ENCODE measurements at places on chromosomes 3 and 15.

DNA sequence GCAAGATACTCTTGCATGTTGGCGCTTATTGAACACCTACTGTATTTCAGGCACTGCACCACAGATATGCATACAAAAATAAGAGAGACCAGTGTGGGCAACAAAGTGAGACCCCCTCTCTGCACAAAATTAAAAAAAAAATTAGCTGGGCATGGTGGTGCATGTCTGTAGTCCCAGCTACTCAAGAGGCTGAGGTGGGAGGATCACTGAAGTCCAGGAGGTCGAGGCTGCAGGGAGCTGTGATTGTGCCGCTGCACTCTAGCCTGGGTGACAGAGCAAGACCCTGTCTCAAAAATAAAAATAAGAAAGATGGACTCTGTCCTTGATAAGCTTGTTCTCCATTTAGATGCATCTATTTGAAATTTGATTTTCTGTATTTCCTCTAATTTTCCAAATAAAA, 20.8 kb downstream of the FEM1B start:
- no peak overlapping the region for H3K27ac ChIP-seq
- no peak for DNase-seq
- peak overlapping the region; percentile 53 for H3K4me3 ChIP-seq
- H3K27me3 ChIP-seq, result no peaks in the 10 kb centered on the region

GRCh38 chr15:66027268-66027805, 158.0 kb downstream of the RAB11A start:
- no peaks in the 10 kb centered on the region for H3K4me1 ChIP-seq
- no peak overlapping the region for H3K4me3 ChIP-seq
- peaks cover 8% of the 10 kb centered on the region for H3K27me3 ChIP-seq
- H3K27ac ChIP-seq, result no peak overlapping the region
- no peak for DNase-seq

DNA sequence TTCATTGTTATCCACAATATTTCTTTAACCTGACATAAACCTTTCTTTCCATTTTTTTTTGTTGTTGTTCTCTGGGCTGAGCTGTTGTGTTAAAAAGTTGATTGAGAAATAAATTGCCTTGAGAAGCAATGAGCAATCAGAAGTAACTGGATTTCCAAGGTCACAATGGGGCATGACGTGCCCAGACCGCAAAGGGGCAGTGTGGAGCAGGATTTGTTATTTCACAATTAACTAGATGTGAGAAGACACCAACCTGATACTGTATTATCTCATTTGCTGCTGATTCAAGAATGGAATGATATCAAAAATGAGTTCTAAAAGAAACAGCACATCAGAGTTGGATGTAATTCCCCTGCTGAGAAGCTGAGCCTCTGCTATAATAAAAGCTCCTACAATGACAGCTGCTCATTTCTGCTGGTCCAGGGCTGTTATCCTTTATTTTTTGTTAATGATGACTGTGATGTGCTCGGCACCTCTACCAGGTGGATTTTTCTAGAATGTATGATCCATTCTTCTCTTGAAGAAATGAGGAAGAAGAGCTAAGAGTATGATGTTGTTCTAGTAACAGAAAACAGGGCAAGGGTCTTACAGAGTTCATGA, 28.1 kb downstream of the CPNE4 start:
- H3K27ac ChIP-seq, result no peak overlapping the region
- H3K4me3 ChIP-seq, result no peak overlapping the region
- no peaks in the 10 kb centered on the region for H3K27me3 ChIP-seq
- H3K36me3 ChIP-seq, result no peaks in the 10 kb centered on the region

DNA sequence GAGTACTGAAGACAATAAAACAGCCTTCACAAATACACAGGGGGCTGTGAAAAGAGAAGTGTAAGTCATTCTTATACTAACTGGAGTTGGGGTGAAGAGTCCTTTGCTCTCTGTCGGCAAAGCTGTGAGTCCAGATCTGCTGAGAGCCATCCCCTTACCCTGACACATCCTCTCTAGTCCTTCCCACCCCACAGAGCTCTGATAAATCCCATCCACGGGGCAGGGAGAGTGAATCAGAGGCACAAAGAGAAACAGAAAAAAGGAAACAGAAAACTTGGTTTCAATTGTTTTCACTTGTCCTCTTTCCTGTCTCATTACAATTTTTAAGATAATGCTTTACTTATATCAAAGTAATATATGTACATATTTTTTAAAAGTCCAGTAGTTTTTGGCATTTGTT, 18.2 kb upstream of the ZNF639 start:
- H3K4me1 ChIP-seq, result no peaks in the 10 kb centered on the region
- DNase-seq, result no peak
- H3K4me3 ChIP-seq, result no peak overlapping the region
- no peaks in the 10 kb centered on the region for H3K36me3 ChIP-seq
- no peaks in the 10 kb centered on the region for H3K27me3 ChIP-seq

- DNase-seq, result no peak
- peak overlapping the region; percentile 71 for H3K4me3 ChIP-seq
- H3K27ac ChIP-seq, result no peak overlapping the region
- no peaks in the 10 kb centered on the region for H3K36me3 ChIP-seq
Observed at GRCh38 chr3:112086875-112087524, 811 bp downstream of the C3orf52 start.

- no peak for DNase-seq
- no peaks in the 10 kb centered on the region for H3K27me3 ChIP-seq
- H3K4me3 ChIP-seq, result no peak overlapping the region
- H3K27ac ChIP-seq, result no peak overlapping the region
Observed at GRCh38 chr15:27124287-27124871, 153.4 kb downstream of the GABRG3 start.

DNA sequence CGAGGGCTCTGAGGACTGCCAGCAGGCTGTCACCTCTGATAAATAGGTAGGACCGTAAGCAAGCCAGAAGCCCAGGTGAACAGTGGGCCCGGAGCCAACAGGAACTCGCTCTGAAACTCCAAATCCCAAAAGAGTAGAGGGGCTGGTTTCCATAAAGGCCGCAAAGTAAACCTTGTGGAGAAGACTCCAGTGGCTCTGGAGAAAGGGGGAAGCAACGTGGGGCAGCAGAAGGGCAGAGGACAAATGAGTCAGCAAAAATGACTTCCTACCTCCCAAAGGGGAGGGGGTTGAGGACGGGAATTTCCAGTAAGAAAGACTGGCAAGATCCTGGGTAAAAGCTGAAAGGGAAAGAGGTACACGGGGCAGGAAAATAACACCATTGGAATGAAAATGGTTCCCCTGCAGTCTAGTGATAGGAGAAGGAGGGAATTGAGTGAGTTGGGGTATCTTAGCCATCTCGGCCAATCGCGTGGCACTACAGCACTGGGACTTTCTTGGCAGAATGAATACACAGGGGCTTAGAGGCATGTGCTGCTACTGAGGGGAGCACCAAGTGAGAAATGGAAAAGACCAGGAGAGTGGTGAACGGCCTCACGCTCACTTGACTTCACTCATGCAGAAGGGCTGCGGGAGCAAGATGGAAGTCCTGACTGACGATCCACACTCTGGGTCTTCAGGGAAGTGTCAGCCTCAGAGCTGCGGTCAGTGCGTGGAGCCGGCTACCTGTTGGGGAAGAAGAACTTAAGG, 33.2 kb downstream of the BMF start:
- H3K36me3 ChIP-seq, result no peaks in the 10 kb centered on the region
- peaks cover 5% of the 10 kb centered on the region for H3K4me1 ChIP-seq
- DNase-seq, result no peak
- no peaks in the 10 kb centered on the region for H3K27me3 ChIP-seq
- H3K27ac ChIP-seq, result no peak overlapping the region
- H3K4me3 ChIP-seq, result no peak overlapping the region

- no peak for DNase-seq
- H3K27ac ChIP-seq, result no peak overlapping the region
- peaks cover 5% of the 10 kb centered on the region for H3K27me3 ChIP-seq
- no peaks in the 10 kb centered on the region for H3K36me3 ChIP-seq
- H3K4me3 ChIP-seq, result no peak overlapping the region
Observed at GRCh38 chr15:84913360-84913723, 28.9 kb downstream of the SLC28A1 start.

DNA sequence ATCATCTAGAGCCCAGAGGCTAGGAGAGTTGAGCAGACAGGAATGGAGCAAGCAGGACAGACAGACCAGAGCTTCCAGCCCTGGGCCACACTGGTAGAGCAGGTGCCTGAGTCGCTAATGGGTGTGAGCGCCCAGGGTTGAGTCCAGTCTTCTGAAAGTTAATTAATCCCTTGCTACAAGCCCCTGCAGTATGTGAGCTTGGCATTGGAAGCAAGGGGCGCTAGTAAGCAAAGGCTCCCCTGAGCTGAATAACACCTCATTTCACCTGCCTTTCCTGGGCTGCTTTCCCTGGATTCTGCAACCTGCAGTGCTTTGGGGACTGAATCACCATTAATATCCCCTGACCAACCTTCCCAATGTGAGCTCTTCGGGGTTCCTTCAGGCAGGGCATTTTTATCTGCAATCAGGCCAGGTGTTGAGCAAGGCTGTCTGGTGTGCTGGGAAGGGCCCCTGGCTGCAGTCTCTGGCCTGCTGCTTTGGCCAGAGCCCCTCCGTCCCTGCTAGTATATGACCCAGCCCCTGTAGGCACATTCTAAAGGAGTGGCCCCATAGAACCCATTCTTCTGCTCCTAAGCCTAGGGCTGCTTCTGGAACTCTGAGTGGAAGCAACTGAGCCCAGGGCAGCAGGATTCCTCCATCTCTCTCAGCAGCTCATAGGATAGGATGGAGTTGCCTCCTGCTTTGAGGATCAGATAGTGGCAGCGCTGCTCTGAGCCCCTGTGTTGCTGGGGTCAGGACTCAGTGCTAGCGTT, 45.1 kb upstream of the EPHB1 start:
- H3K36me3 ChIP-seq, result no peaks in the 10 kb centered on the region
- no peak overlapping the region for H3K27ac ChIP-seq
- H3K4me3 ChIP-seq, result no peak overlapping the region
- no peaks in the 10 kb centered on the region for H3K4me1 ChIP-seq

- H3K27ac ChIP-seq, result no peak overlapping the region
- no peaks in the 10 kb centered on the region for H3K27me3 ChIP-seq
- H3K4me3 ChIP-seq, result no peak overlapping the region
- peaks cover 13% of the 10 kb centered on the region for H3K4me1 ChIP-seq
Observed at GRCh38 chr3:13111173-13111872, 38.1 kb upstream of the IQSEC1 start.
